Fibroblast of skin of left quadriceps (primary cell): ENCODE measurements at places on chromosomes 2 and 18.

- DNase-seq, result no peak
Observed at GRCh38 chr18:6368017-6368416, 46.7 kb downstream of the L3MBTL4 start.

DNA sequence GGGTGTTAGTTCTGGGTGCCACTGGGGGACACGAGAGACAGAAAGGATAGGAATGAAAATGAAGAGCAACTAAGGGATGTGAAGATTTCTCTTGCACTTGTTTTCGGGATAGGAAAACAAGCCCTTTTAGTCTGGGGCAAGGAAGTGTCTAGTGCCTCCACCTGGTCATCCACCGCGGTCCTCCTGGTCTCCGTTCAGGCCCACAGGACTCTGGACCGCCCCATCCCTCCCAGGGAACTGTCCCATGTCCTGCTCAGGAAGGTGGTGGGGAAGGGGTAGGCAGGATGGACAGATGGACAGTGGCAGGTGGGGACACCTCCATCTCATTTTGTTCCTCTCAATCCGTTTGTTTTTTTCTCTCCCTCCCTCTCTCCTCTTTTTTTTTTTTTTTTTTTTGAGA lies 45.9 kb downstream of the AGAP1 start:
- no peak for DNase-seq

DNA sequence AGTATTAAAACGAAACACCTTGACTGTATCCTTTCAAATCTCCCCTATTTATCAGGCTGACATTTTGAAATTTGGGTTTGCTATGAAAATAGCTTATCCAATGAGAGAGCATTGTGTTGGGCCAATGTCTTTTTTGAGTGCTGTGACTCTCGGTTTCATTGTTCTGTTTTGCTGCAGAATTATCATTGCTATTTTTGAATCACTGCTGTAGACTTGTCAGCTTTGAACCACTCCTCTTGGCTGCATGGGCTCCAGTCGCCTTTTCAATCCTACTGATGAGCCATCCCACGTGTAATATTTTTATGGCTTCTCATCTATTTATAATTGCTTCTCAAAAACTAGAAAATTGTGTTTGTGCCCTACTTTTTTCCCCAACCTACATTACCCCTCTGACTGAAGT lies 322.8 kb downstream of the LNPK start:
- DNase-seq, result no peak

DNA sequence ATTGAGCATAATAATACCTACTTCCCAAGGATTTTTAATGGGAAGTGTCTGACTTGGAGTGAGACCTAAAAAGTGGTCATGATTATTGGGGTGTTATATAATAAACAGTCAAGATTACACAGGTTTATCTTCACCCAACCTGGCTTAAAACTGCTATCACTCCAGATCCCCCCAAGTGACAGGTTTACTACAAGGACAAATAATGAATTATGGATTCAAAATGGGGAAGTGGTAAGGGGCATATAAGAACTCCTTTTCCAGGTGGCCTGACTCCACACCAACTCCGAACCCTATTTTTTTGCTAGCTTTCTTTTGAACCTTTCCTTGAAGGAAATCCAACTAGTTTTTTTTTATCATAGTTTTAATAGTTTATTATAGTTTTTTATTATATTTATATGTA lies 663.0 kb upstream of the FANCL start:
- no peak for DNase-seq

DNA sequence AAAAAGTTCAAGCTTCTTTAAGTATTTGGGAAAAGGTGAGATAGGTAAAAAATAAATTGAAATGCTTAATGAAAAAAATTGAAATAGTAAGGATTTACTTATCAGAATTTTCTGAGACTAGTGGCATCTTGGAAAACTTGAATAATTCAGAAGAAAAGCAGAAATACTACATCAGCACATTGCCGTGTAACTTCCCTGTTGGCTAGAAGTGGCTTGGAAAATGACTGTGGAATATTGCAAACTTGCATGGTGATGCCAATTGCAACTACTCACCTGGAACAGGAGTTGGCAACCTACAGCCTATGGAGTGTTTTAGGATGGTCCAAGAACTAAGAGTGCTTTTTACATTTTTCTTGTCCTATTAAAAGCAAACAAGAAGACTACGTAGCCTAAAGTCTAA lies 603.5 kb upstream of the VRK2 start:
- no peak for DNase-seq

GRCh38 chr18:21747764-21748693 lies 7.4 kb downstream of the MIB1 start:
- DNase-seq, result no peak

GRCh38 chr2:156933645-156934225 lies 323.8 kb upstream of the GALNT5 start:
- DNase-seq, result no peak

DNA sequence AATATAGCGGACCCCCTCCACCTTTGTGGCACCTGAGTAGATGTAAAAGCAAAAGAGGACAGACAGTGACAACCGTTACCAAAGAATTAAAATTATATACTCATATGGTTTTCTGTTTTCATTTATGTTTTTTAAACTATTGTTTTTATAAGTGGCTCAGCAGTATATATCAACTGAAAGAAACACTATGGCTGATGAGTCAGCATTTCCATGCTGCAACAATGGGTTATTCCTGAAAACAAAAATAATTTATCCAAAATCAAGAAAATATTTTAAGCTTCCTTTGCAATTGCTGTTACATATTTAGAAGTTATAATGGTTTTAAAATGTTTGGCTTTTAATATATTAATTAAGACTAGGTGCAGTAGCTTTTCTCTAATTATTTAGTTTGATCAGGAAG lies 17.7 kb downstream of the MRPS9 start:
- no peak for DNase-seq

DNA sequence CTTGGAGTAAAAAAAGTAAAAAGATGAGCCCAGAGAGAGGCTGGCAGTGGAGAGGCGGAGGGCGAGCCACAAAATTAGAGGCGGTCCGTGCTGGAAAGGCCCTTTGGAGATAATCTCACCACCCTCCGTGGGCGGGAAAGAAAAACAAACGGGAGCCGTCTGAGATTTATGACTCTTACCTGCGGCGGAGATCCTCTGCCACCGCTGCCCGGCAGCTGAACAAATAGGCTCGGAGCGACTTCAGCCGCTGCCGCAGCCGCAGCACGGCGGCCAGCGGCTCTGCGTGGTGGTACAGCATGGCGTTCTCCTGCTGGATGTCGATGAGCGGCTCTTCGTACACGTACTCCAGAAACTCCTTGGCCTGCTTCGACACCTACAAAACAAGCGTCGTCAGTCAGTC lies 94.6 kb downstream of the PLEKHM3 start:
- no peak for DNase-seq

DNA sequence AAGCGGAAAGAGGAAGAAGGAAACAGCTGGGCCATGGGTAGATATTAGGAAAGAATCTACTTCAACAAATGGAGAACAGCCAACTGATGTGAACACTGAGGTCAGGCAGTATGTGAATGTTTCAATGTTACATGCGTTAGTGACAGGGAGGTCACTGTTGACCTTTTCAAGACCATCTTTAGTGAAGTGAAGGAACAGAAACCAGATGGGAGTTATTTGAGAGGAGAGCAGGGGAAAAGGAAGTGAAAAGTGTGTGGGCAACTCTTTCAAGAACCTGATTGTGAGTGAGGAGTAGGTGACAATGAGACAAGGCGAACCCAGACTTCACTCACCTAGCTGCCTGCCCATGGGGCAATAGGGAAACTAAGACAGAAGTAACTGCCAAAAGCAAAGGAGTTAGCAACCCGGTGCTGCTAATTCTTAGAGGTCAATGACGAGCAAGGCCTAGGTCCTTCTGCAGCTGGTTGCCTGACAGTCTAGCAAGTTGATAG lies 67.0 kb downstream of the SP3 start:
- no peak for DNase-seq

DNA sequence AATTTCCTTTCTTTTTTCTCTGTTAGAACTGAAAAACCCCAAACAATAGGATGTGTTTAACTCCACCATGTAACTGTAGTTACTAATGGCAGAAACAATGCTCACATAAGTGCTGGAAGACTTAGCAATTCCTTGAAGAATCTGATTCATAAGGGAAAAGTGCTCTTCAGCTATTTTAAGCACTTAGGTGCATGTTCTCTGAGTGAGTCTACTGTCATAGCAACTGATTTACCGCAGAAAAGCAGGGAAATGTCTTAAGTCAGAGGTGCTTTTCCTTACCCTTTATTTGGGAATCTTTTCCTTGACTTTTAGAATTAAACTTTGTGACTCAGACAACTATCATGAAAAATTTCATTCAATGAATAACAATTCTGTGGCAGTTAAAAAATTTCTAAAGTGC lies 65.4 kb upstream of the NABP1 start:
- peak; percentile 84 for DNase-seq

DNA sequence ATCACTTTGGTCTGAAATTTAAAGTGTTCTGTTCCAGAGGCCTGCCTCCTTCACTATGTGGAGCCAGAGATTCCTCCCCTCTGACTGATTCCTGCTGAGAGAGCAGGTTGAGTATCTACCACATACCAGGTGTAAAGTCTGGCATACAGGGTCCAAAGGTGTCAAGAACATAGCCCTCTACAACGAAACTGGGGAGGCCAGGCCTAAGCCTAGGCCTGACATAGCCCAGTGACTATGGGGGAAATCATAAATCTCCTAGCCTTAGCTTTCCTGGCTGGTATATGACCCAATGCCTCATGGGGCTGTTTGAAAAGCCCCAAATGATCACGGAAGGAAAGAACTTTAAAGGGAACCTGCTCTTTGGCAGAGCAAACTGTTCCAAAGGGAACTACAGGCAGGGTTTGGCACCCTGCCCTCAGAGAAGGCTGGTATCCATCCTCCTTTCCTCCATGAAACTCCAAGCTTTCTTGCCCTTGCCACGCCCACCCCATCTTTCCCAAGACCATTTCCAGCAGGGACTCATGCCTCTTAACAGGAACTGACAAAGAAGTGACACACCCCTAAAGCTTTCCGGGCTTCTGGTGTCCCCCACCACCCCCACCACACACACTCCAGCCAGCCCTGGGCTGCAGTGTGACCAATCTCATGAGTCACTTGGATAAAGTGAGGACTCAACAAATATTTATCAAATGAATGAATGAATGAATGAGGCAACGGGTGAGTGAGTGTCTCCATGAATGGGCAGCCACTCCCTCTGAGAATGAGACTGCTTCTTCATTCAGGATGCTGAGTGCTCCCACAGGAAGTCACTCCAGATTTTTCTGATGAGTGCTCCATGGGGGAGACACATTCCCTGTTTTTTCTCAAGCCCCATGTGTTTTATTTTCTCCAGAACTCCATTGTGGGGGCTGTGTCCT lies 114.5 kb upstream of the STPG4 start:
- DNase-seq, result peak; percentile 91

GRCh38 chr2:20519309-20519708 lies 72.4 kb downstream of the RHOB start:
- no peak for DNase-seq
